ENCODE measurements at places on chromosomes 7 and 10. TPM values are rescaled to one million over a fixed set of nuclear protein-coding genes. Genes with fewer than 3 reads are reported as not detected.

SUFU gene
- polyA plus RNA-seq: 27.3 TPM

C7orf57 gene
- polyA plus RNA-seq: 0.62 TPM

TNRC18 gene
- polyA plus RNA-seq: 134 TPM

ZNF804B gene
- polyA plus RNA-seq: 0.21 TPM

- DNase-seq: no peak
Observed at GRCh38 chr7:78792006-78792405, 661.5 kb downstream of the MAGI2 start.

DNA sequence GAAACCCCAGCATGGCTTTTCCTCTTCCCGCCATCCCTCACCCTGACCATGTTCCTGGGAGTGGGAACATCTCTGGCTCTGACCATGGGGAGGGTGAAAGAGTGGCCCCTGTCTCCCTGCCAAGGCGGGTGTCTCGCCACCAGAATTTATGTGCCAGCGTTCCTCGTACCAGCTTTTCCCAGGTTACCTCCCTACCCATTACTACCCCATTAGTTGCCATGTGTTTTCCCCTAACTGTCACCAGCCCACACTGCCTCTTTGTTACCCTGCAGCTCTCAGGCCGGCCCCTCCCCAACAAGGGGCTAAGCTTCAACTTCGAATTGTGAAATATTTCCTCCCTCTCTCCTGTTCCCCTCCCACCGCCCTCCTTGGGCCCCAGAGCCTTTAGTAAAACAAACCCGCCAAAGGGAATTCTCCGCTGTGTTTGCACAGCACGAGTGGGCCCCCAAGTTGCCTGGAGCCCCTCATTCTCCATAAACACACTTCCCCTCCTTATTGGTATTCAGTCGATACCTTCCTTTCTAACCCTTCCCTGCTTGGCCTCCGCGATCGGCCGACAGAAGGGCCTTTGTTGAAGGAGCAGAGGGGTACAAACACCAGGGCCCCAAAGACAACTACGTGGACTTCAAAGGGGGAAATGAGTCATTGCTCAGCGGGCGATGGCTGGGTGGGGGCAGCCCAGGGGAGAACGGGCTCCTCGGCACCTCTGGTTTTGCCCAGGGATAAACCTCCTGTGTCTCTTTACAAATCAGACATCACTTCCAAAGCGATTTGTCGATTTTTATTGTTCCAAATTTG lies 45.5 kb downstream of the SLIT1 start:
- DNase-seq: no peak

DNA sequence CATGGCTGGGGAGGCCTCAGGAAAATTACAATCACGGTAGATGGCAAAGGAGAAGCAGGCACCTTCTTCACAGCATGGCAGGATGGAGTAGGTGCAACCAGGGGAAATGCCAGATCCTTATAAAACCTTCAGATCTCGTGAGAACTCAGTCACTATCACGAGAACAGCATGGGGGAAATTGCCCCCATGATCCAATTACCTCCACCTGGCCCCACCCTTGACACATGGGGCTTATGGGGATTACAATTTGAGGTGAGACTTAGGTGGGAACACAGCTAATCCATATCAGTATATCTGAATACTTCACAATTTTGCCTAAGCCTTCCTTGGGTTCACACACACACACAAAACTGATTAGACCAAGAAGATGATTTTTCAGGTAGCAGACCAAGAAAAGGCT lies 145.1 kb upstream of the COL1A2 start:
- no peak for DNase-seq

Measured in renal cortex interstitium (tissue), 15 donors.